ENCODE measurements at places on chromosomes 11 and 22.

DNA sequence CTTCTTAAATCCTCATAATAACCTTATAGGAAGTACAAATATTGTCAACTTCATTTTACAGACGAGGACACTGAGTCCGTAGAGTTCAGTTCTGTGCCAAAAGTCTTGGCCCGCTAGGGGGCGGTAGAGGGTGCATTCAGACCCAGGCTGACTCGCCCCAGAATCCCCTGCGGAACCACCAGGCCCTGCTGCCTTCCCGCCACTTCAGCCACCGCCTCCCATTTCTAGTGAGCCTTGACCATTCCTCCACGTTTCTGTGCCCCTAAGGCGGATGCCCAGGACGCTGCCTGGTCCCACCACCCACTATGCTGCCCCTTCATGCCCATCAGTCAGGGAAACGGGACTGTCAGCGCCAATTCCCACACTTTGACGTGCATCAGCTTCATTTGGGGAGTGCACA lies 19.1 kb downstream of the SYT13 start:
- ATAC-seq: no peak

DNA sequence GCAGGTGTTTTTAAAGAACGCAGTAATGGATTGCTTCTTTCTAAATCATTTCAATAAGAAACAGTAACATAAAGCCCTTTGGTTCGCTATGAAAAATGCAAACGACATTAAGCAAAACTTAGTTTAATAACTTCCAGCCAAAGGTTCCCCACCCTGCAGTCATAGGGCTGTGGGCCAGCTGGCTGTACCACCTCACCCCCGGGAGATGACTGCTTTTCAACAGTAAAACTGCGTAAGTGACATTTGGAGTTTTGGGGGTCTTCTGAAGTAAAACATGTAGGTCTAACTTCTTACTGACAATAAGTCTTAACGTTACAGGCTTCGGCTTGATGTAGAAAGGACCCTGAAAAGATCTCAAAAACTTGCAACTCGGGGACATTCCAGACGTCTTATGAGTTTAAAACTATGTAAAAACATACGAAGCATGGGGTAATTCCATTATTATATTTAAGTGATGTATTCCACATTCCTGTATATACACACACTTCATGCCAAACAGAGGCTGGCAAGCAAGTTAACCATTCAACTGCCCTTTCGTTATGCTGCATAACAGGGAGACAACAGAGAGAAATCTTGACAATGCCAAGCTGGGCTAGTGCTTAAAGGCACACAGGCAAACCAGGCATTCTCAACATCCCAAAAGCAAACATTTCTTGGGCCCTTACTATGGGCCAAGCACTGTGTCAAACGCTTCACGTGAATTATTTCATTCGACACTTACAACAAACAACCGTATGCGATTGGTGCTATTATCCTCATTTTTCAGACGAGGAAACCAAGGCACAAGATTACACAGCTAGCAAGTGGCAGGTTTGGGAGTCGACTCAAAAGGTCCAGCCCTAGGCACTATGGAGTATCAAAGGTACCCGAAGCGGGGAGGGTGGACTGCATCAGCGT lies 1.2 kb downstream of the MRTFA start:
- ATAC-seq: no peak

GRCh38 chr11:11081776-11082175 lies 223.9 kb upstream of the ZBED5 start:
- ATAC-seq: no peak

DNA sequence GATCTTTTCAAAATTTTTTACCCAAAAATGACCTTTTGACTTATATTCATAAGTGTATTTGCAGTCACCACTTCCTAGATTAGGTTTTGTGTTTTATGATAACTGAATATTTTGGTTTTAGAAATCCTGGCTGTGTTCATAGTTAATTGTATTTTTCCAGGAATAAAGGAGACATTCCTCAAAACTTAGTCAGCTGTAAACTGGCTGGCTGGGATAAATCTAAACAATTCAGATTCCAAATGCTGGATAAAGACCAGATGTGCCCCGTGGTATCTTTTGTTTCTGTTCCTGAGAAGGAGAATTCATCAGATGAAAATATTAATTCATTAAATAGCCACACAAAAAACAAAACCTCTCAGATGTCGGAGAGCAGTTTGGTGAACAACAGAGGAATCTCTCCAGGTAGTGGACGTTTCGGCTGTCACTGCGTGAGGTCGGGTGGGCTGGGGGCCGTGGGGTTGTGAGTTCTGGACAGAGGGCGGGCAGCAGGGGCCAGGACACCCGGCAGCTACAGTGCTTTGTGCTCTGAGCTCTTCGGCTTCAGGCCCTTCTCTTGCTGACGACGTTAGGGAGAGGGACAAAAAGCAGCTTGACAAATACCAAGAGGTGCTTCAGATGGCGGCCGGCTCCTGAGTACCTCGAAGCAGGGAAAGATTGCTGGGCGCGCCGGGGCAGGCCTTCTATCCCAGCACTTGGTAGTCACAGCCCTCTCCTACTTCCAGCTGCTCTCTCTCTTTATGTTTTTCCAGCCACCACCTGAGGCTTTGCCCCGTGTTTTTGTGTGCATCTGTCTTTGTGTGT lies 24.6 kb downstream of the MOV10L1 start:
- no peak for ATAC-seq

GRCh38 chr22:20408891-20409290 lies 14.9 kb downstream of the ZNF74 start:
- ATAC-seq: no peak

GRCh38 chr11:87150936-87151335 lies 113.2 kb downstream of the TMEM135 start:
- ATAC-seq: no peak

DNA sequence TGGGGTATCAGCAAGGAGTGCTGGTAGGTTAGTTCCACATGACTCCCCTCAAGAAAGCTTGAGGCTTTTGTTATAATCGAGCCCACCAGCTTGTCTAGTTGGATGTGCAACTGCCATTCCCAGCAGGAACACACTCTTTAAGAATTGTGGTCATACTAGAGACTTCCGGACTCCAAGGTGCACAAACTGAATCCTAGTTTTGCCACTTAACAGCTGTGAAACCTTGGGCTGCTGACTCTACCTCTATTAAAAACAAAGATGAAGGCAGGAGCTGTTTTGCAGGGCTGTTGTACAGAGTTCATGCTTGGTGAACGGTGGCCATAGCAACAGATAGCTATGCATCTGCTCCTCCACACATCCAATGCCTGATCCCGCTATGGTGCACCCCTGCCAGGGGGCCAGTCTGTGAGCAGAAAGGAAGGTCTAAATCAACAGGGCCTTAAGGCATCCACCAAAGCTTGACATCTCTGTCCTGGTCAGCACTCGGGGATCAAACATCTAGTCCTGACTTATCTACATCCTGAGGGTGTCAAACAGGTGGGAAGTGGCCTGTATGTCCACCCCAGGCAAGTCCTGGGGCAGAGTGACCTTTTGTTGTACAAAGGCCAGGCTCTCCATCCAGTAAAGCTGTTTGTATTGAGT lies 36.4 kb downstream of the DKK3 start:
- ATAC-seq: no peak

GRCh38 chr22:37105154-37105553 lies 4.4 kb downstream of the TMPRSS6 start:
- ATAC-seq: no peak

- ATAC-seq: no peak
These were observed 82.9 kb downstream of the EXT2 start for GRCh38 chr11:44178381-44178780.

- ATAC-seq: no peak
These were observed 103.0 kb downstream of the PKNOX2 start for GRCh38 chr11:125267548-125267947.

- no peak for ATAC-seq
These were observed 40.7 kb upstream of the CD82 start for GRCh38 chr11:44524751-44525201.

GRCh38 chr22:30919973-30920372 lies 48.6 kb downstream of the MORC2 start:
- ATAC-seq: no peak

DNA sequence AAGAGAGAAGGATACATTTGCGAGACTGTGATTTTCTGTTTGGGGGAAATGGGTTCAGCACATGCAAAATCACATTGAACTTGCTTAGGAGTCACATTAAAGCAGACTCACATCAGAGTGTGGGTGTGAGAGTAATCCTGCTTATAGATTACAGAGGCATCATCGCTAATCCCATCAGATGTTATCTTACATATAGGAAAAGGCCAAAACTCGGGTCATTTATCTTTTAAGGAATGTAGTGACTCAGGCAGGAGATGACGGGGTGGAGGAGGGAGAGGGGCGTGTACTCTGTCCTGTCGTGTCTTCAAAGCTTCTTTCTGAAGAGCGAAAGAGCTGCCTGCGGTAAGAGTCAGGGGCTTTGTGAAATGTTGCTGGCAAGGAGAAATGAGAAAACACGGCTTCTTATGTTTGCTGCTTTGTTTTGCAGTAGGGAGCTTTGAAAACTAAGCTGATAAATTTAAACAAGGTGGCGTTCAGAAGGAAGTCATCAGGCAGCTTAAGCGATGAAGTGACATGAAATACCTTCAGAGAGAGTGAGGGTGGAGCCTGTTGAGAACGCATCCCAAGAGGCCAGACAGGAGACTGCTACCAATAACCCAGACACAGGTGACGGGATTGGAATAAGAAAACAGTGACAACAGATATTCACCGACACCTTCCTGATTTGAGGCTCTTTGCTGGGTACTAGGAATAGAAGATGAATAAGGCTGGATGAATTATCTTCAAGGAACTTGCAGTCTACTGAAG lies 2.2 kb upstream of the C11orf16 start:
- ATAC-seq: no peak

- no peak for ATAC-seq
These were observed 16.0 kb downstream of the MRTFA start for GRCh38 chr22:40620464-40621046.

DNA sequence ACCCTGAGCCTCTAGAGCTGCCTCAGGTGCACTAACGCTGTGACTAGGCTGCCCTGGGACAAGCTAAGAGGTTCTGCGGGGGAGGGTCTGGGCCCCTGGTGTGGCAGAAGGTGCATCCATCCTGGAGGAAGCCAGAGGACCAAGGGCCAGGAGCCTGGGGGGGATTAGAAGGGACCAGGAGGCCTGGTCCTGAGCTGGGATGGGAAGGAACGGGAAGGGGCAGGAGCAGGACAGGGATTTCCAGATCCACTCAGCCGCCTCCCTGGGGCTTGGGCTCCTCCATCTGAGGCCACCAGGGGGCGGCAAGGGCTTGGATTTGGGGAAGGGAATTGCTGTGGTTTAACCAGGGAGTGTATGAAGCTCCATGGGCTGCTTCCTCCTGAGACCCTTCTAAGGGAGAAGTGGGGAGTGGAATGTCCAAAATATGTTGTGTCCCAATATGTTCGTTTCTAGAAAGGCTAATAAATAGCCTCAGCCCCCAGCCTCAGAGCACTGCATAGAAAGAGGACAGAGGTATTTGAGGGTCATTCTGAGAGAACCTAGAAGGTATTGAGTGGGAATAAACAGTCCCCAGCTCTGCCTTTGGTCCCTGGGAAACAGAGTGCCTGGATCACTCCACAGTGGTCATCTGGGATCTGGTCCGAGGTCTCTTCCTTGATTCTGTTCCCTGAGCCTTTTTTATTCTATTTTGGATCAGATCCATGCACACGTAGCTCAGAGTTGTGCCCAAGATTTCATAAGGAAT lies 17.4 kb upstream of the PRAME start:
- ATAC-seq: no peak

DNA sequence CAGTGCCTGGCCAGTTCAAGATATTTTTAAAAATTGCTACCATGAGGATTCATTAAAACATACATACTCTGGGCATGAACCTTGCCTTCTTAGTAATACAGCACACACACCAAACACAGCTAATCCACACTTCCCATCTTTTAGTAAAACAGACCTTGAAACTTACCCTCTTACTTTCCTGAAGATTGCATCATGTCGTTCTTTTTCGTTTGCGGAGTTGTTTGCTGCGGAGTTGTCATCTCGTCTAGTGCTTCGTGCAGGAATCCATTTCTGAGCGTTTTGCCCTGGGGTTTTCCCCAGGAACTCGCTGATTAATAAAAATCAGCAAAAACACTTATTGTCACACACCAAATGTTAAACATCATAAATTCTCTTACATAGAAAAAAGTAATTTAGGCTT lies 3.0 kb downstream of the EIF4G2 start:
- no peak for ATAC-seq

- ATAC-seq: no peak
These were observed 27.5 kb upstream of the MTNR1B start for GRCh38 chr11:92941676-92942571.

DNA sequence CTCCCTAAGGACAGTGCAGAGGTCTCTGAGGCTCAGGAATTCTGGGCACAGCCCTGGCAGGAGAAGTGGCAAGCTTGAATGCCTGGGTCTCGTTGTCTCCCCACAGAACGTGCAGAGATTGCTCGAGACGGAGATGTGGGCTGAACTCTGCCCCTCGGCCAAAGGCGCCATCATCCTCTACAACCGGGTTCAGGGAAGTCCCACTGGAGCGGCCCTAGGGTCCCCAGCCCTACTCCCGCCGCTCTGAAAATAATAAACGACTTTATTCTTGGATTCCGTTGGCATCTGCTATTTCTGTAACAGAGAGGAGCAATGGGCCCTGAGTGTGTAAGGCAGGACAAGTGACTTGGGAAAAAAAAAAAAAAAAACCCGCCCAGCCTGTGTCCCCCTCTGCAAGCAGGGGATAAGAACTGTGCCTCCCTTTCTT lies 591 bp upstream of the DNAJC4 start:
- no peak for ATAC-seq

DNA sequence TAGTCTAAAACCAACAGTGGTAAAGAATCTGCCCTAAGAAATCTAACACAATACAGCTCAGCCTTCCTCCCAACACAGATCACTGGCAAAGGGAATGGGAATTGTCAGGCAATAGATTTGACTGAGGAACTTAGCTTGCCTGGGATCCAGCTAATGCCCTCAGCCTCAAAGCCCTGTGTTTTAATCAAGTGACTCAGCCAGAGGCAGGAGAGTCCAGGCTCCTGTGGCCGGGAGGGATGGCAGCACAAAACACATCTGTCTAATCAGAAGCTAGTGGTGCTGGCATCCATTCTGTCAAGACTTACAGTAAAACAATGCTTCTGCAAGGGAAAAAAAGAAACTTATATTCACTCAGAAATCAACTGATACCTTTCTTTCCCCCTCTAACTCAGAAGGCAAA lies 5.6 kb downstream of the SYTL2 start:
- ATAC-seq: no peak

GRCh38 chr22:44112191-44112590 lies 68.5 kb upstream of the PARVG start:
- no peak for ATAC-seq

All from activated CD4-positive, CD25-positive, alpha-beta regulatory T cell treated with anti-CD3 and anti-CD28 coated beads, Interleukin-2, amount 50 U/mL, for 24 hours (primary cell).